ENCODE measurements at places on chromosomes 5 and 9. TPM values are rescaled to one million over a fixed set of nuclear protein-coding genes. Genes with fewer than 3 reads are reported as not detected.
A peak's percentile ranks its signal among the peaks of the same experiment; 100 is the strongest.

The DAP gene
- 137 TPM for polyA plus RNA-seq

GRCh38 chr9:98997604-98998003 is 53.9 kb downstream of the COL15A1 start:
- no peak for DNase-seq

- DNase-seq = no peak
Measured at GRCh38 chr5:118698774-118699173, 289.6 kb downstream of the DTWD2 start.

The IGFBPL1 gene
- 1.6 TPM for polyA plus RNA-seq

DNA sequence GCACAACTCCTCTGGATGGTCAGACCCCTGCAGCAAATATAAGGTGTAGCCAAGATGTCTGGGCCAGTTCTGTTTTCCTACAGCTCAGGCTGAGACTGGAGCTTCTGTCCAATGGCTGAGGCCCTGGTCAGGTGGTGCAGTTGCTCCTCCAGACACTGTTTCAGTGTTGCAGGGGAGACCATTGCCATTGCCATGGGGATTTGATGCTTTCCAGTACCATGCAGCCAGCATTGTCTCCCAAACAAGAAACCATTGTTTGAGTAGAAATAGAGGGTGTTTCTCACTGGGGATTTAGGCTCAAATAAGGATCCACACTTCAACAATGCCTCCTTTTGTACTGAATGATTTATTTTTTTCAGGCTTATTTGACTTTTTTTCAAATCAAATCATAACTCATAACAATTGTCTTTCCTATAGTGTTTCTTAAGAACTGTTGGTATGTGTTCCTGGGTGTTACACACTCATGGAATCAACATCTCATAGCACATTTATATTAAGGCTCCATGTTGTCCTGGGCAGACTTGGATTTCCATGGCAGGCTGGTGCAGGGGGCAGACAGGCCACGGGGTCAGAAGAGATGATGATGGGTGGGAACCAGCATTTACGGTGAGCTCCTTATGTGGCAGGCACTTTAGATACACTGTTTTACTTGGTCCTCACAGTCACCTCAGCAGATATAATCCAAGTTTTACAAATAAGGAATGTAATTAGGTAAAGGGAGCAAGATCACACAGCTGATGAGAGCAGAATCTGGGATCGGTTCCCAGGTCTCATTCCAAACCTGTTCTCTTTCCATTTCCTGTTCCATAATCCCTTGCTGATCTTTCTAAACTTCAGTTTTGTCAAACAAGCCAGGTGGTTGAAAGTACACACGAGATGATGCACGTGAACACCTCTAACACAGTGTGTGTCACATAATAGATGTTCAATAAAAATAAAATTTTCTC is 95.9 kb upstream of the GNAQ start:
- DNase-seq = no peak

The RNF183 gene
- polyA plus RNA-seq = 4.9 TPM

DNA sequence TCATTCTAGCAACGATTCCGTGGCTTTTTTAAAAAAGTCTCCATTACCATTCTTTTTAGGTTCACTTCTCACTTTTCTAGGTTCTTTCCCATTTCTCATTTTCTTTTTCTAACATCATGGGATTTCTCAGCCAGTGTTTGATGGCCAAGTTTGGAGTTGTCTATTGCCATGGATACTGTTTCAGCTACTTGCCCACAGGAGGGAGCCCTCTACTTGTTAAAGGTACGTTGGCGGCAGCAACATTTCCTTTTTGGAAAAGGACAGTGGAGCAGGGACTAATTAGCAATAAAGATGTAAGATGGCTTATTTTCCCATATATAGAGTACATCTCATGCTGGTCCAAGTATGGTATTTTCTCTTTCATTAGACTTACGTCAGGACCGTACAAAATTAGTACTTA is 2257.5 kb upstream of the C9orf72 start:
- peak; percentile 30 for DNase-seq

DNA sequence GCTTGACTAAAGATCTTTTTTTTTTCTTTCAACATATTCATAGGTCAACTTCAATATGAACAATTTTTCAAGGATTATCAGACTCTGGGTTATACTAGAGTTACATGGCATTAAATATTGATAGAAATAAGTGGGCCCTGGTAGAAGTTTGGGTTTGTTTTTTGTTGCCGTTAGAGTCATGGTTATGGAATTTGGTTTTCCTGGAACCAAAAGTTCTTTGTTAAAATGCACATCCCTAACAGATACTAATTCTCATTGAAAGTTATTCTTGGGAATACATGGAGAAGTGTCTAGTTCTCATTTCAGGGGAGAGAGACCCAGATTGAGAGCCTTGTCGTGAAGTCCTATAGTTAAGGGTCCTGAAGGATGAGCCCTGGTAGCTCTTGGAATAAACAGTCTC is 124.9 kb downstream of the FGF1 start:
- DNase-seq = no peak

DNA sequence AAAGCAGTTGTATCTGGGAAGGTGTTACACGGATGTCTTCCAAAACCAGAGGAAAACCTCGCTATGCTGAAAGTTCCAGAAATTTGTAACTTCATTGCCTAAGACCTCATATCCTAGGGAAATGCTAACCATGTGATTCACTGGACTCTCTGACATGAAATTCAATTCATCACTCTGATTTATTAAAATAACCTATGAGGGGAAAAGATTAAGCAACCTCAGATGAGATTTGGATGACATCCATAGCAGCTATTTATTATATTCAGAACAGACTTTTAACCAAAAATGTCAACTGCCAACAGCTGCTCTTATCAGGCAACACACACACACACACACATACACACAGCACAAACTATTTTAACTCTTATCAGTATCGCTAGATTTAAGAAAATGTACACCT is 1006.4 kb upstream of the CTNND2 start:
- DNase-seq = no peak

The TMEM203 gene
- 45.6 TPM for polyA plus RNA-seq

DNA sequence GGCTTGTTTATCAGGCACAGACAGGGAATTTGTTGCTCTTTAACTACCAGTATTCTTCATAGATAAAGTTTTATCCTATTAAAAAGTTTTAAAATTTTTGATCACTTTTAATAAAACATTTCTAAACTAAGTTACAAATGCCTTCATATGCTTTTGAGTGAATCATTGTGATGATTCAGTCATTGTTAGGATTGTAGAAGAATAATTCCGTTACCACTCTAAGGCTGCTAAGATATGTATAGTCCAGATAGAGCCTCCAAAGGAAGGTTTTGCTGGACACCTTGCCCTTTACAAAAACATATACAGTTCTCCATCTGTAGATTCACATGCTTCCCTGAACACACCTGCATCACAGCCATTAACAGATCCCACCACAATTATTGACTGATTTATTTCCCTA is 233.7 kb downstream of the SPOCK1 start:
- no peak for DNase-seq

GRCh38 chr9:137405677-137406081 is 17.3 kb downstream of the EXD3 start:
- no peak for DNase-seq

DNA sequence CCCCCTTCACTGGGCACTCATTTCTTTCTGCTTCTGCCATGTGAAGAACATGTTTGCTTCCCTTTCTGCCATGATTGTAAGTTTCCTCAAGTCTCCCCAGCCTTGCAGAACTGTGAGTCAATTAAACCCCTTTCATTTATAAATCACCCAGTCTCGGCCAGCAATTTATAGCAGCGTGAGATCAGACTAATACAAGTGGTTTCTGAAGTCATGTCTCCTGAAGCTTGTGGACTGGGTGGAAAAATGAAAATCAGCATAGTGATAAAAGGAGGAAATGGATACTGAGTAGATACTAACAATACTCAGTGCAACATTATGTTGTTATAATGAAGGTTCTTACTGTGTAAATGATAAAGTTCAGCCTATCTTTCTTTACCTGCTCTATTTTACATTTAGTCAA is 35.1 kb downstream of the NNT start:
- no peak for DNase-seq

DNA sequence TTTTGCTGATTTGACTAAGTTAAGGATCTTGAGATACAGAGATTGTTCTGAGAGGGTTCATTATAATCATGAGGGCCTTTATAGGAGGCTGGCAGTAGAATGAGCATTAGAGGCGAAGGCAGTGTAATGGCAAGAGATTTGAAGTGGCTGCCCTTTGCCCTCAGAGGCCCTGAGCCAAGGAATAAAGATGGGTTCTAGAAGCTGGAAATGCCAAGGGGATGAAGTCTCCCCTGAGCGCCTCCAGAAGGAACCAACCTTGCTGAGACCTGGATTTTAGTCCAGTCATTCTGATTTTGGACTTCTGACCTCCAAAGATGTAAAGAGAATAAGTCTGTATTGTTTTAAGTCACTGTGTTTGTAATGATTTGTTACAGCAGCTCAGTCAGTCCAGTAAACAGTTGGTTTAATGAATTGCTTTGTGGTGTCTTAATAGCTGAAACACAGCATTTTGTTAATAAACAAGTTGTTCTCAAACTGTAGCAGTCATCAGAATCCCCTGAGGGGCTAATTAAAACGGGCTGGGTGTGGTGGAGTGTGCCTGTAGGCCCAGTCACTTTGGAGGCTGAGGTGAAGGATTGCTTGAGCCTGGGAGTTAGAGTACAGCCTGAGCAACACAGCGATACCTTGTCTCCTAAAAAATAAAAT is 23.2 kb downstream of the GLRX start:
- DNase-seq = no peak

- DNase-seq = no peak
Measured at GRCh38 chr5:123611406-123611709, 99.4 kb downstream of the CSNK1G3 start.

DNA sequence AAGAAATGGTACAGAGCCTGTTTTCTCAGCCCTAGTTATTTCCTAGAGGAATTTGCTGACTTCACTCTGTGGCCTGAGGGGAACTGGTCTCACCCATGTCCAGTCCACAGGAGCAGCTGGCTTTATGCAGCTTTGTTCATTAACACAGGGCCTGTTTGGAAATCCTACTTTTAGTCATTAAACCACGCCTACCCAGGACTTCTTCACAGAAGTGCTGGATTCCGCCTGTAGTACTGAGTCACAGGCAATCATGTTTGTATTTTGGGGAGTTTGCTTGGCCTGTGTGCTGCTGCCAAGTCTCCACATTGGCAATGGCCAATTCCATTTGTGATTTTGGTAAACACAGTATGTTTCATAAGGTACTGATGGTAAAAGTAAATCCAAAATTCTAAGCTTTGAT is 52.8 kb downstream of the CTNND2 start:
- DNase-seq = no peak

The DRD1 gene
- not detected for polyA plus RNA-seq

DNA sequence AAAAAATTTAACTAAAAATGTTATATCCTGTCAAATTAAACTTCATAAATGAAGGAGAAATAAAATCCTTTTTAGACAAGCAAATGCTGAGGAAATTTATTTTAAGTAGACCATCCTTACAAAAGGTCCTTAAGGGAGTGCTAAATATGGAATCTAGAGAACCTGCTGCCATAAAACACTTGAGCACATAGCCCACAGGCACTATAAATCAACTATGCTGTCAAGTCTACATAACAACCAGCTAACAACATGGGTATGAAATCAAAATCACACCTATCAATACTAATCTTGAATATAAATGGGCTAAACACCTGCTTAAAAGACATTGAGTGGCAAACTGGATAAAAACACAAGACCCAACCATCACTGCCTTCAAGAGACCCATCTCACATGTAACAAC is 15.1 kb upstream of the PRSS3 start:
- no peak for DNase-seq

DNA sequence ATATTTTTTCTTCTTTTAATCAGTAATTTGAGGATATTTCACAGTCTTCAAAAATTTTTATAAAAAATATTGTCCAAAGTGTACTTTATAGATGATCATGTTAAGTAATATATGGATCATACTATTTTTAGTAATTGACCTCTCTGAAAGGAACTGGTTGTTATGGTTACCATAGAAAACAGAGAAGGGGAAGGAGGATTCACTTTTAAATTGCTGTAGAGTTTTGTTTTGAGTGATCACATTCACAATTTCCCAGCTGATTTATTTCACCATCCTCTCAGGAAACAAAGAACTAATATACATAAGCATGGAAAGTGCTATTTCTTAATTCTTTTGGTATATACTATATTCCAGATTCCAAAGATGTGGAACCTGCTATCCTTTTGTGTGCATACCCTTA is 56.5 kb upstream of the NREP start:
- DNase-seq = no peak

- DNase-seq = no peak
Measured at GRCh38 chr5:15702102-15702501, 202.1 kb downstream of the FBXL7 start.

The MOCS2 gene
- 91.6 TPM for polyA plus RNA-seq

DNA sequence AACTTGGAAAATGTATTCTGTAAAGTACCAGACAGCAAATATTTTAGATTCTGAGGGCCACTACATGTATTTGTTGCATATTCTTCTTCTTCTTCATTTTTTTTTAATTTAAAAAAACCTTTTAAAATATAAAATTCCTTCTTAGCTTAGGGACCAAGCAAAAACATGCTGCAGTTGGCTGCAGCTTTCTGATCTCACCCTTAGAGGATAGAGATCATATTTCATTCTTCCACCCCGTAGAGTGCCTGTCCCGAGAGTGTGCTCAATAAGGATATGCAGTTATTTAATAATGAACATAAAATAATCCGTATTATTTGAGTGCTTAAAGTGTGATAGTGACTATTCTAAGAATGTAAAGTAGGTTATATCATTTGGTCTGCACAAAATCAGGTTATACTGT is 204.2 kb upstream of the CD180 start:
- no peak for DNase-seq

- DNase-seq = no peak
Measured at GRCh38 chr5:113336975-113337374, 97.8 kb downstream of the TSSK1B start.

The ARHGAP26 gene
- 11.0 TPM for polyA plus RNA-seq

DNA sequence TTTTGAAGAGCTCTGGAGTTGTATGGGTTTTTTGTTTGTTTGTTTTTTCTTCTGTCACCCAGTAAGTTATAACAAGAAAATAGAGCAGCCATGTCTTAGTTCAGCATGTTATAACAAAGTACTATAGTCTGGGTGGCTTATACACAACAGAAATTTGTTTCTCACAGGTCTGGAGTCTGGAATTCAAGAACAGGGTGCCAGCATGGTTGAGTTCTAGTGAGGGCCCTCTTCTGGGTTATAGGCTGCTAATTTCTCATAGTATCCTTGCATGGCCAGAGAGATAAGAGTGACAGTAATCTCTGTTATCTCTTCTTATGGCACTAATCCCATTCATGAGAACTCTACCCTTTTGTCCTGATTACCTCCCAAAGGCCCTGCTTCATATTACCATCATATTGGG is 114.7 kb downstream of the GIN1 start:
- DNase-seq = no peak

GRCh38 chr5:67771221-67771620 is 444.3 kb upstream of the PIK3R1 start:
- DNase-seq = no peak

GRCh38 chr5:132063090-132063911 is 2.8 kb downstream of the IL3 start:
- DNase-seq = no peak

- DNase-seq = no peak
Measured at GRCh38 chr5:134994560-134995156, 27.0 kb downstream of the CATSPER3 start.

The ECSCR gene
- 25.8 TPM for polyA plus RNA-seq

- no peak for DNase-seq
Measured at GRCh38 chr5:104778-105296, 12.9 kb downstream of the PLEKHG4B start.

GRCh38 chr5:74415695-74416102 is 224.8 kb downstream of the ENC1 start:
- no peak for DNase-seq

- DNase-seq = peak; percentile 22
Measured at GRCh38 chr5:43121913-43122484, 1.3 kb downstream of the ZNF131 start.

Measured in right renal pelvis (tissue), 4 donors.